Ovary (tissue), 10 donors: ENCODE measurements at places on chromosomes 1 and 21.

DNA sequence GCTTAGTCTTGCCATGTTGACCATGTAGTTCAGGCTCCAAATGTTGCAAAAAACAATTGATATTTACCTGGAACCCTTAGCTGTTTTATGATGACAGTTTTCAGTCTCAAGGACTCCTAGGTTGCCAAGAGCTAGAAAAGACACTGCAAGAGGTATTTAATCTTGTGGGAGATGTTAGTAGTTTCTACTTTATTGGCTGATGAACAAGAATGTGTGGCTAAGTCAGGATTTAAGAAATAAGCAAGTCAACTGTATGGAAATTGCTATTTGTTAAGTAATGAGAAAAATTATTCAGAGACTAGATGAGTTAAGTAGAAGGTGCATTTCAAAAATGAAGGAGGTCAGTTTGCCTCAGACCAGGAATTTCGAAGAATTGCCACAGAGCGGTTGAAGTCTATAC, 639.7 kb upstream of the USP24 start:
- DNase-seq, result no peak

GRCh38 chr1:44594353-44594752, 79.9 kb downstream of the TMEM53 start:
- DNase-seq, result no peak

DNA sequence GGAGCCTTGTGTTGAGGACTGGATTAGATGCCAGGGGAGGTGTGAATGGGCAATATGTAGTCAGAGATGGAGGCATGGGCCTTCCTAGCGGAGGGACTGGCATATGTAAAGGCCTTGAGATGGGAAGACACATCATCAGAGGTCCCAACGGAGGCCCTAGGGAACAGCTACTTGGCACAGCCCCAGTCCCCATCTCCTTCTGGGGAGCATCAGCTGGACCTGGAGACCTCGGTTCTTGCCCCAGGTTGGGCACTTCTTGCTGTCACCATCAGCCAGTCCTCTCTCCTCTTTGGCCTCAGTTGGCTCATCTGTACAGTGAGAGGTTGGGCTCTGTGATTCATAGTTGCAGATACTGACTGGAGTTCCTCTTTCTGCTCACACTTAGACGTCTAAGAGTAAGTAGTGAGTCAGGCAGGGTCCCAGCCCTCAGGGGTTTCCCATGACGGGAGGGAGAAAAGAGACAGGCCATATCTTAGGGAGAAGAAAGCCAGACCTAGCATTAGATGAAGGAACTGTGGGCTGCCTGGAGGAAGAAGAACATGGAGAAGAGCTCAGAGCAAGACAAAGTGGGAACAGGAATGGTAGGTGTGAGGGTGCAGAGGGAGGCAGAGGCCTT, 3.4 kb upstream of the MARCKSL1 start:
- no peak for DNase-seq

DNA sequence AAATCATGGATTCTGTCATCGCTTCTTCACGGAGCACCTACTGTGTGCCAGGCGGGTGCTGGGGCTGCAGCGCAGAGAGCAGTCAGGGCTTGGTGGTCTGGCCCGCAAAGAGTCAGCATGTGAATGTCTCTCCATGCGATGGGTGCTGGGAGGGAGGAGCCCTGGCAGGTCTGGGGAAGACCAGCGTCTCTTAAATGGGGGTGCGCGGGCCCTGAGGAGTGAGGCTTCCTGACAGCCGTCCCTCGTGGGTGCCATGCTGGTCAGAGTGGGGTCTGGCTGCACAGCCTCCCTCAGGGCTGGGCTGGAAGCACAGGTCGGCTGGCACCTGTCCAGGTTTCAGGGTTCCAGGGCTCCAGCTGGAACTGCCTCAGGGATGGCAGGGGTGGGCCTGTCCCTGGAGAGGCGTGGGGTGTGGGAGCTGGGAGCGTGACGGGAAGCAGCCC, 18.5 kb downstream of the TP73 start:
- no peak for DNase-seq

DNA sequence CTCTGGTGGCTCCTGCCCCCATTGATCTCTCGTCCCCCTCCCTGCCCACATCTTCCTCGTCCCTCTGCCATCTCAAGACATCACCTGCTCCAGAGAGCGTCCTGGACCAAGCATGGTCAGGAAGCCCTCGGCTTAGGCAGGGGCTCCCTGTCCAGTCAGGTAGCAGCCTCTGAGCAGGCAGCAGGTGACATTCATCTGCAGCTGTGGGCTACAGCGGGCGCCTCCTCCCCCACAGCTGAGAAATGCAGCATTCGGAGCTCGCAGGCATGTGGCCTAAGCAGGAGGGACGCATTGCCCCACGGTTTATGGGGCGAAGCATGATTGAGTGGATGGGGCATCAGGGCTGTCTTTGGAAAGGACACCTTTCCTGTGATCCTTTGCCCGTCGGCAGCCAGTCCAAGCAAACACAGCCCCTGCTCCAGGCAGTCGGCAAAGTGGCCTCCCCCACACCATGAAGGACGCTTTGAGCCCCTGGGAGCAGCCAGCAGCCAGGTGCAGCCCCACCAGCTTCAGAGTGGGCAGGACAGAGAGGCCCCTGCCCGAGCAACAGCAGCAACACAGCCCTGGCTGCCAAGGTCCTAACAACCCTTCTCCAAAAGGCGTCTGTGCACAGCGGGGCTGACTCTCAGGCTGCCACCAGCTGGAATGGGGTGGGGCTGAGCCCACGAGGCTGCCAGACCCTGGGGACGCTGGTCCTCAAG, 234.1 kb upstream of the VAMP3 start:
- DNase-seq, result no peak

GRCh38 chr1:221712198-221712684, 29.6 kb downstream of the DUSP10 start:
- no peak for DNase-seq

- peak; percentile 29 for DNase-seq
Observed at GRCh38 chr21:46059195-46059594, 38.7 kb upstream of the COL6A2 start.

DNA sequence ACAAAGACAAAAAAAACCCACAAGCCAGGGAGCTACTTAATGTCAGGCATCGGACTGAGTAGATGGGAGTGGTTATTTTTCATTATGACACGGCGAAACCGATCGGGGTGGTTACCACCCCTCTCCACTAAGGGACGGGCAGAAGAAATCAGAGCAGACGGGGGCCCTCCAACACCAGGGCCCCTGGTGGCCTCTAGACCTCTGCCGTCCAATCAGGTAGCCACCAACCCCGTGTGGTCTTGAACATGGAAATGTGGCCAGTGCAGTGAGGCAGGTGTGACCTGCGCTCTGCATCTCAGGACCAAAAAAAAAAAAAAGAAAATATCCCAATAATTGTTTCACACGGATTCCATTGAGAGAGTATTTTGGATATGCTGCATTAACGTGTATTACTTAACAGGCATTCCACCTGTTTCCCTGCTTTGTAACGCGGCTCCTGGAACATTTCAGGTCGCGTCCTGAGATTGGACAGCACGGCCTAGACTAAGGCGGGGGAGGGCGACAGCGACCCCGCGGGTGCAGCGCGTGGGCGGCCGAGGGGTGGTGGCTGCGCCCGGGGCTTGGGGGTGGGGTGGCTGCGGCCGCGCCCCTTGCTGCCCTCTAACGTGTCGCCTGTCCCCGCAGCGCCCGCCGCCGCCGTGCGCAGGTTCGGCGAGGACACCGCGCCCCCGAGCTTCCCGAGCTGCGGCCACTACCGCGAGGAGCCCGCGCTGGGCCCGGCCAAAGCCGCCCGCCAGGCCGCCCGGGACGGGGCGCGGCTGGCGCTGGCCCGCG, 48.3 kb downstream of the SIM2 start:
- DNase-seq, result no peak

GRCh38 chr1:34749992-34750391, 4.9 kb upstream of the GJB5 start:
- no peak for DNase-seq

DNA sequence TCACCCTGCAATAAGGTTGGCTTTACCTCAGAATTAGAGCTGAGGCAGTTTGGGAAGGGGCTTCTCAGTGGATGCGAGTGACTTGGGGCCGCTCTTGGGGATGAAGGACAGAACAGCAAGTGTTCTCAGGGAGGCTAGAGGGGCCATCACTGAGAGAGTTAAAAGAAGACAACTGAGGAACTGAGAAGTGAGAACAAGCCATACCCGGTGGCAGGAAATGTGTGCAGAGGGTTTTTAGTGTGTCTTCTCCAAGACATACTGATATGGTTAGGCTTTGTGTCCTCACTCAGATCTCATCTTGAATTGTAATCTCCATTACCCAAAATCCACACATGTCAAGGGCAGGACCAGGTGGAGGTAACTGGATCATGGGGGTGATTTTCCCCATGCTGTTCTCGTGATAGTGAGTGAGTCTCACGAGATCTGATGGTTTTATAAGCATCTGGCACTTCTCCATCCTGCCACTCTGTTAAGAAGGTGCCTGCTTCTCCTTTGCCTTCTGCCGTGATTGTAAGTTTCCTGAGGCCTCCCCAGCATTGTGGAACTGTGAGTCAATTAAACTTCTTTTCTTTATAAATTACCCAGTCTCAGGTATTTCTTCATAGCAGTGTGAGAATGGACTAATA, 75.8 kb downstream of the PCBP3 start:
- DNase-seq, result no peak

GRCh38 chr21:34554227-34554626, 42.2 kb upstream of the KCNE1 start:
- no peak for DNase-seq

- DNase-seq, result no peak
Observed at GRCh38 chr1:5191470-5191869, 537.1 kb downstream of the AJAP1 start.

- no peak for DNase-seq
Observed at GRCh38 chr21:23574932-23575331, 2032.3 kb downstream of the MRPL39 start.

DNA sequence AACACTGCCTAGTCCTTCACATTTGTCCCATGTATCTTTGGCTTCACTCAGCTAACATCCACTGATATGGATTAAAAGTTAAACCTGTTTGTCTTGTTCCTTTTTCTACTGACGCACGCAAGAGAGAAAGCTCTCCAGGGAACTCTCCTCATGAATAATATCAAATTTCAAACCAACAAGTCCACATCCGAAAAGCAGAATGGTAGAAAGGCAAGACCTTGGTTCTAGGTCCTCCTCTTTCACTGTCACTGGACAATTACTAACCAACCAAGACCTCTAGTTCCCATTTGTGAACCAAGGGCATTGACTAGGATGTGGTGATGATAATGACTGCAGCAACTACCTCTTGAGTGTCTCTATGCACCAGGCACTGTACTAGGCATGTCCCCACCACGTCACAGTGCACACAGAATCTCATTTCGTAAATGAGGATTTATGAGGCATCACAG, 8.4 kb downstream of the PLPP3 start:
- DNase-seq, result no peak

DNA sequence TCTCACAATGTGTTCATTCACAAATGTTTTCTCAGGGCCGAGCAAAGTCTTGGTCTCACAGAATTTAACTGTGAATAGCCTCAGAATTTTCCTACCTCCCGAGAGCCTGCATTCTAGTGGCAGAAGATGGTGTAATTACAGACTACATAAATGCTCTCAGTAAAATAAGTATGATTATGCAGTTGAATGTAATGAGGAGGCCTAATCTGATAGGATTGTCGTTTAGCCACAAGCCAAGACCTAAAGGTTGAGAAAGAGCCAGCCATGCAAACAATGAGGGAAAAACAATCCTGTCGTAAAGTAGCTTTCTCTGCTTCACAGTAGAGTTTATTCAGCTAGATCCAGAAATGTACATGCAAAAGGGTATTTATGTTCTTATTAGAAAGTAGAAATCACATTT, 607.8 kb upstream of the B3GALT2 start:
- DNase-seq, result no peak

- DNase-seq, result no peak
Observed at GRCh38 chr1:151005729-151006319, 878 bp downstream of the MINDY1 start.

- no peak for DNase-seq
Observed at GRCh38 chr21:41246808-41247207, 69.8 kb upstream of the FAM3B start.

DNA sequence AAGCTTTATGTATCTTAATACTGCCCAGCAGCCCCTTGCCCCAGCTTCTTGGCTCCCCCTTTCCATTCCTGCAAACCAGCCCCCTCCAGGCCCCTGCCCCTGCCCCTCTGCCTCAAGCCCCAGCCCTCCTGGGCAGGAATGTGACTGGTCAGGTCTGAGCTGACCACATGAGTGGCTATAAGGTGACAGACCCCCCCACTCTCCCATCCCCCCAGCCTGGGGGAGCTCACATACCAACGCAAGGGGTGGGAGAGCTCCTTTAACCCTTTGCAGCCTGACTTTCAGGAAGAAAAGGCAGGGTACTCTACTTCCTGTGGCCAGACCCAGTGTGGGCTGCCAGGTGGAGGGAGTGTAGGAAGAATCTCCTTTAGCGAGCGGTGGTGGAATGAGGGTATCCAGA, 33.2 kb downstream of the AHDC1 start:
- DNase-seq, result peak; percentile 57

- no peak for DNase-seq
Observed at GRCh38 chr1:61605607-61606321, 119.2 kb downstream of the TM2D1 start.

GRCh38 chr1:223771814-223772770, 59.8 kb downstream of the CAPN2 start:
- peak; percentile 82 for DNase-seq

DNA sequence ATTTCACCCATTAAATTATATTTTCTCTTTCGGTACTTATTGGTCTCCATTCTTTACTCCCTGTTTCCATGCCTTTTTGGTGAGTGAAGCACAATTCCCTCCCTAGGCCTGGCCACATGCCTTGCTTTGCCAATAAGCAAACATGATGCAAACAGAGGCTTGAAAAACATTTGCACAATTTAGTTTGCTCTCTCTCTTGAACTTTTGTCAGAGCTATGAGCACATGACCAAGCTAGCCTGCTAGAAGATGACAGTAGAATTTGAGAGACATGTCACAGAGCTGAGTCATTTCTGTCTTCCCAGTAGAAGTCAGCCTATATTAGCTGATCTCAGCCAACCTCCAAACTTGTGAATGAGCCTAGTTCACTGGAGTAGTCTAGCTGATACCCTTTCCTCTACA, 24.6 kb downstream of the ANGPTL3 start:
- DNase-seq, result no peak

DNA sequence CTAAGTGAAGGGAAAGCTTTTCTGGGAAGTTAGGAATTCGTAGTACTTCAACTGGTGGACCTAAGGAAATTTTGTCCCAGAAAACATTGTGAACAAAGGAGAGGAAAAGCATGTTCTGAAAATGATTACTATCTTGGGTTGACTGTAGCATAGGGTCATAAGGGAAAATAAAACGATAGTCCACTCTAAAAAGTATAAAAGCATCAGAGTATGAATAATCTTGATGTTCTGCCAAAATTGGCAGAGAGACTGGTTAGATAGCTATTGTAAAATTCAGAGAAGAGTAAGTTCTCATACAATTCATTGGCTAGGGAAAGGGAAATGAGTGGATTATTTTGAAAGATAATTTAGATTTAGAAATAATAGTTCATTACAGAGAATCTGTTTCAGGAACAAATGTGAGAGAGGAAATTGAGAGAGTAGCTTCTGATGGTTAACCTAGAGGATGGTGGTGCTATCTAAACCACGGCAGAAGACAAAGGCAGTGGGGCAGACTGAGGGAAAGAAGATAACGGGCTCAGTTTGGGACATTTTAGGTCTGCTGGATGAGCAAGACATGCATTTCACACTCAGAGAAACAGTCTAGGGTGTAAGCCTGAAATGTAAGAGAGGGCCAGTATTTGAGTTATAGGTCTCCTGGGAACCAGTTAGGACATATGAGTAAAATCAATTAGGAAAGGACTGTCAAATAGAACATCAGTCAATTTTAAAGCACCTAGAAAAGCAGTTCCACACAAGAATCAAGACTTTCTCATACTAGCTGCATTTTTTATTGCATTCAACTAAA, 799.3 kb upstream of the CXADR start:
- DNase-seq, result no peak

GRCh38 chr21:41834926-41835663, 44.0 kb downstream of the PRDM15 start:
- no peak for DNase-seq
